ENCODE measurements at places on chromosomes 3 and 15.

- no peak for DNase-seq
Measured at GRCh38 chr3:177150970-177151627, 46.2 kb downstream of the TBL1XR1 start.

GRCh38 chr15:60420203-60420716 lies 22.5 kb upstream of the ANXA2 start:
- DNase-seq = no peak

GRCh38 chr3:124885466-124886167 lies 1.5 kb downstream of the ITGB5 start:
- no peak for DNase-seq

DNA sequence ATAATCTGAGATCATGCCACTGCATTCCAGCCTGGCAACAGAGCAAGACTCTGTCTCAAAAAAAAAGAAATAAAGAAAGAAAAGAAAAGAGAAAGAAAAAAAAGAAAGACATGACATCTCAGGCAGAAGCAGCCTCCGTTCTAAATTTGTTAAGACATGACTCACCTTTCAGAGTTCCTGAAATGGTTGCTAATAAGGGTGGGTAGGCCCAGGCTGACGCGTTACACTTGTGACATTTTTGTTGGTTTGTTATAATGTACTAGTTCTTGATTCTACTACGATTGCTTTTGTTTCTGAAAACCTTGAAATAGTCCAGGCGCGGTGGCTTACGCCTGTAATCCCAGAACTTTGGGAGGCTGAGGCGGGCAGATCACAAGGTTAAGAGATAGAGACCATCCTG lies 21.0 kb downstream of the SLC25A20 start:
- no peak for DNase-seq

Measured in activated CD4-positive, alpha-beta memory T cell treated with anti-CD3 and anti-CD28 coated beads, Interleukin-2, amount 10 ng/mL, durations not matched to agents 7 days and 5 days (primary cell).